ENCODE measurements at places on chromosomes 7 and 10. TPM values are rescaled to one million over a fixed set of nuclear protein-coding genes. Genes with fewer than 3 reads are reported as not detected.

HTRA1 gene
- total RNA-seq = 93.3 TPM

SPDYE1 gene
- total RNA-seq = not detected

OR6V1 gene
- not detected for total RNA-seq

UTF1 gene
- not detected for total RNA-seq

NPSR1 gene
- not detected for total RNA-seq

SPDYE2B gene
- not detected for total RNA-seq

CCDC146 gene
- total RNA-seq = 0.24 TPM

LRRTM3 gene
- not detected for total RNA-seq

STEAP1B gene
- total RNA-seq = 4.4 TPM

C7orf33 gene
- total RNA-seq = not detected

VIM gene
- total RNA-seq = 4,573 TPM

ZNF485 gene
- 3.1 TPM for total RNA-seq

HEPACAM2 gene
- not detected for total RNA-seq

CYP2E1 gene
- total RNA-seq = 1.7 TPM

PRRT4 gene
- 0.16 TPM for total RNA-seq

PARG gene
- total RNA-seq = 14.5 TPM

AASS gene
- 18.9 TPM for total RNA-seq

GDF10 gene
- total RNA-seq = 8.2 TPM

GDF2 gene
- total RNA-seq = not detected

All from epithelial cell of alveolus of lung (primary cell).